ENCODE measurements at places on chromosomes 1 and 21. TPM values are rescaled to one million over a fixed set of nuclear protein-coding genes. Genes with fewer than 3 reads are reported as not detected.

The LYPD8 gene
- not detected for total RNA-seq

The TMCC2 gene
- 2.4 TPM for total RNA-seq

The F3 gene
- 5.9 TPM for total RNA-seq

The PRR9 gene
- total RNA-seq: not detected

The C1orf94 gene
- total RNA-seq: not detected

The ACTL8 gene
- not detected for total RNA-seq

The KCNK1 gene
- 1.0 TPM for total RNA-seq

DNA sequence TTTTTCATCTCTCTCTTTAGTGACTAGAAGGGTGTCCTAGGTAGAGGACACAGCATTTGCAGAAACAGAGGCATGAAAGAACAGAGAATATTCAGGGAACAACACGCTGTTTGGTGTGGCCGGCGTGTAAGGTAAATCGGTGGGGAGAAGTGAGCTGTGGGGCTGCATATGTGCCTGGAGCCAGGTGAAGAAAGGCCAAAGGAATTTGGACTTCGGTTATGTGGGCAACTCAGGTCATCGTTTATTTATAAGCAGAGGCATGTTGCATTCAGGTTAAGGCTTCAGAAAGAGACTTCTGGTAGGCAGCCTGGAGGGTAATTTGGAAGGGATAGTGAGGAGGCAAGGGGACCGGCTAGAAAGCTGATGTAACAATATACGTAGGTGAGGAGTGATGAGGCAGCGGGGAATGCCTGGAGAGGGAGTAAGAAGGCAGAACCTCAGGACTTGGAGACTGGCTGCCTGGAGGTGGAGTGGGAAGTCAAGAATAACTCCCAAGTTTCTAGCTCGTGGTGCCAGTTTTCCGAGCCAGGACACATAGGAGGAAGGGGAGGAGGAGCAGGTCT is 64.1 kb upstream of the ACOT11 start:
- H3K27me3 ChIP-seq: no peaks in the 10 kb centered on the region
- DNase-seq: no peak
- H3K27ac ChIP-seq: peak overlapping the region; percentile 8

DNA sequence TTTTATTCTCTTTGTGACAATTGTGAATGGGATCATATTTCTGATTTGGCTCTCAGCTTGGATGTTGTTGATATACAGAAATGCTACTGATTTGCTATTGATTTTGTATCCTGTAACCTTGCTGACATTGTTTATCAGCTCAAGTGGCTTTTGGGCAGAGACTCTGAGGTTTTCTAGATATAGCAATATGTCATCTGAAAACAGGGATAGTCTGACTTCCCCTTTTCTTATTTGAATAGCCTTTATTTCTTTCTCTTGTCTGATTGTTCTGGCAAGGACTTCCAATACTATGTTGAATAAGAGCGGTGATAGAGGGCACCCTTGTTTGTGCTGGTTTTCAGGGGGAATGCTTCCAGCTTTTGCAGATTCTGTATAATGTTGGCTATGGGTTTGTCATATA is 150.8 kb downstream of the FASLG start:
- H3K27me3 ChIP-seq: no peaks in the 10 kb centered on the region
- no peak for DNase-seq
- H3K4me3 ChIP-seq: no peak overlapping the region
- H3K27ac ChIP-seq: no peak overlapping the region
- H3K36me3 ChIP-seq: no peaks in the 10 kb centered on the region

DNA sequence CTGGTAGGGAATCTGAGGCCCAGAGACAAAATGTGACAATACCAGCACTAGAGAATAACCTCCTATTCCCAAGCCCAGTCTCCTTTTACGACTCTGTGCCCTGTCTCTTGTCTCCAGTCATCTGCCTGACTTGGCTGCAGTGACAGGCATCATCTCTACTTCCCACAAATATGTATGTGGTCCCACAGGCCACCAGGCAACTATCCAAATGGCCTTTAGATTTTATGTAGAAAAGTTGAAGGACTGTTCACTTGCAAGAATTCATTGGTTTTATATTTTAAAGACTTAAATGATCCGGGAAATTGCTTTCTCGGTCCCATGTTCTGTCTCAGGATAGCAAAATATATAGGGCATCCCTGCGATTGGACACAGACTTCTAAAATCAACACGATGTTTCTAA is 11.6 kb downstream of the KRTAP24-1 start:
- no peak overlapping the region for H3K27ac ChIP-seq
- H3K36me3 ChIP-seq: no peaks in the 10 kb centered on the region
- H3K4me3 ChIP-seq: no peak overlapping the region
- H3K27me3 ChIP-seq: no peaks in the 10 kb centered on the region

GRCh38 chr21:16552880-16553279 is 823.1 kb downstream of the USP25 start:
- no peak overlapping the region for H3K4me3 ChIP-seq
- no peaks in the 10 kb centered on the region for H3K4me1 ChIP-seq
- no peaks in the 10 kb centered on the region for H3K27me3 ChIP-seq
- DNase-seq: no peak

DNA sequence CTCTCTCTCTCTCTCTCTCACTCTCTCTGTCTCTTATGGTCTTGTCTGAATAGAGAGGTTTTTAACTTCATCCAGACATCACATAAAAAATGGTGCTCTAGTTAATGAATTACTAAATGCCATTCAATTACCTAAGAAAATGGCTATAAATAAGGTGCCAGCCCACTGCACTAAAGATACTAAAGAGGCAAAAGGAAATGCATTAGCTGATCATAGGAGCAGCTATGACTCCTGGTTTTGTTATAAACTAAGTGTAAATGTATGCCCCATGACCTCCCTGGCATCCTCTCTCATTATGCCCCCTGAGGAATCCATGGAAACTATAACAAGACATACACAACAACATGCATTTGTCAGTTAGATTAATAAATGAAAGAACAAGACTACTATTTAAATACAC is 57.5 kb upstream of the PDC start:
- no peak for DNase-seq
- no peaks in the 10 kb centered on the region for H3K36me3 ChIP-seq
- no peak overlapping the region for H3K4me3 ChIP-seq
- H3K4me1 ChIP-seq: no peaks in the 10 kb centered on the region
- H3K27ac ChIP-seq: no peak overlapping the region
- H3K27me3 ChIP-seq: no peaks in the 10 kb centered on the region

GRCh38 chr1:79694241-79694640 is 687.7 kb upstream of the ADGRL4 start:
- no peak overlapping the region for H3K27ac ChIP-seq
- H3K27me3 ChIP-seq: no peaks in the 10 kb centered on the region
- no peak for DNase-seq
- no peaks in the 10 kb centered on the region for H3K36me3 ChIP-seq
- H3K4me3 ChIP-seq: no peak overlapping the region
- no peaks in the 10 kb centered on the region for H3K4me1 ChIP-seq
